Fibroblast of the conjunctiva (primary cell): ENCODE measurements at places on chromosomes 16 and 17.

- DNase-seq, result no peak
These were observed 252.8 kb upstream of the FOXF1 start for GRCh38 chr16:86257546-86257945.

- DNase-seq, result no peak
These were observed 265.5 kb upstream of the CCL2 start for GRCh38 chr17:33989361-33990148.

- DNase-seq, result no peak
These were observed 51.7 kb downstream of the ZFPM1 start for GRCh38 chr16:88504489-88505404.

GRCh38 chr17:55168958-55169687, 95.6 kb upstream of the HLF start:
- DNase-seq, result no peak

GRCh38 chr16:53341792-53342191, 92.5 kb upstream of the RBL2 start:
- no peak for DNase-seq

DNA sequence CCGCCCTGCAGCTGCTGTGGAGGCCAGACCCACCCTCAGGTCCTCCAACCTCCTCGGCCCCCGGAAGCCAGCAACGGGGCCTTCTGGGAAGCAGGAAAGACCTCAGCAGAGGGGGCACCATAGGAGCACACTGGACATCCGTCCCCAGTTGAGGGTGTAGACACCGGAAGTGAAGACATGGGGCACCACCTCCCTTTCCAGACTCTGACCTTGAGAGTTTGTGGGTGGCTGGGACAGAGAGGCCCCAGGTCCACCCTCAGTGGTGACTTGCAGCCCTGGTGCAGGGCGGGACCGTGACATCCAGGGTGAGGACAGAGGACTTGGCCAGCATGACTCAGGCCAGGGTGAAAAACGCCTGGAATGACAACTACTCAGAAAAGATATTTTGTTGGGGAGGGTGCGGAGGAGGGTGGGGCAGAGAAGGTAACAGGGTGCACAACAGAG, 19.9 kb downstream of the CEP295NL start:
- DNase-seq, result peak; percentile 91

DNA sequence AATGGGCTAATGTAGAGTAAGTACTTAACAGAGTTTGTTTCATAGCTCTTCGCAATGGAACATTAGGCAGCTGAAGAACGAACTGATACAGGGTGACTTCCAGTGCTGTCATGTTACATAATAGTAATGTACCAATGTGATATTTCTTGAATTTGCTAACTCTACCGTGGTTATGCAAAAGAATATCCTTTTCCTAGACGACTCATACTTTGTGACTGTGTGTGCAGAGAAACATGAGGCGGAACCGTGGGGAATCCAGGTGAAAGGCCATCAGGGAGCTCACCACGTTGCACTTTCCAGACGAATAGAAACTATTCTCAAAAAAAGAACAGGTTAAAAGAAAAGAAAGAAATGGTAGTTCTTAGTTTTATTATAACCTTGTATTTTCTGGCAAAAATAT, 13.2 kb downstream of the NOB1 start:
- no peak for DNase-seq

DNA sequence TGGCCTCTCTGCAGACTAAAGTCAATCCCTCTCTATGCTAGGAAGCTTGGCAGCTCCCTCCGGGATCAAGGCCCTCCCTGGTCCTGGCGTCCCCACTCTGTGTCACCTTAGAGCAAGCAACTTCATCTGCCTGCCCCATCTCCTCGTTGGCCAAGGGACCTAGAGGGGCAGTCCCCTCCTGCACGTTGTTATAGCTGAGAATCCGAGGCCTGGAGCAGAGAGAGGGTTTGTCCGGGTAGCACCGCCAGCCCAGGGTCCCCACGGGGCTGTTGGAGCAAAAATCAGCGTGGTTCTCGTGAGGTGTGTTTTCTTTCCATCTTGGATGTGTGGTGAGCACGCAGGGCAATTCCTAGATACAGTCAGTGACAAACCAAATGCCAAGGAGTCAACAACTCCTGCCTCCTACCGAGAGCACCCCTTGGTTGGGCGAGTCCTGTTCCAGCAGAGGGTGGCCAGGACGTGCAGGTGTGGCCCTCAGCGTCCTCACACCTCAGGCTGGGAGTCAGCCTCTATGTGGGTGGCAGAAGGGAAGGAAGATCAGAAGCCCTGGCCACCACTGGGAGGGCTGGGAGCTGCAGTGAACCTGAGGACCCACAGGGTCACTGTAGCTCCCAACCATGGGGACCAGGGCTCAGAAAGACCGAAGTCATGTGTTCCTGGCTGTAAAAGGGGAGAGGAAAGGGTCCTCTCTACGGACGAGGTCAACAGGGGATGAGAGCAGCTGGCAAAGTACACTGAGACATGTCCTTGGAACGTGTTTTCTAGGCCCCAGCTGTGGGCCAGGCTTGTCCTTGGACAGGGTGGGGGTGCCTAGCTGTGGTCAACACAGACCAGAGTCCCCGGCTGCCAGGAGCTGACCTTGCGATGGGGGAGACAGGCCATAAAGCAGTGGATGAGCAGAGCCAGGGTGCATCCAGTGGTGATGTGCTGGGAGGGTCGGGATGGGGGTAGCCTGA, 85.6 kb upstream of the CIBAR2 start:
- DNase-seq, result no peak

DNA sequence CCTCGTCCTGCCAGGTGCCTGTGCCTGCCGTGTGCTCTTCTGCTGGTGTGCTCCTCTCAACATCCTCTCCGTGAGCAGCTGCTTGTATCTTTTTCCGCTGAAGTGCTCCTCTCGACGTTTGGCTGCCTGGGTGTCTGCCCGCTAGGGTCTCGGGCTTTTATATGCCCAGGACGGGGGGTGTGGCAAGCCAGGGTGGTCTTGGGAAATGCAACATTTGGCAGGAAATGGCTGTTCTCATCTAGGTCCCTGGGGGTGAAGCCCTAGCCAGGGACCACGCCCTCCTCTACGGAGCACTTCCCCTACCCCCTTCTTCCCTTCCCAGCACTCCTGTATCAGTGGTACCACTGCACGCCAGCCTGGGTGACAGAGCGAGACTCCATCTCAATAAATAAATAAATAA, 49.4 kb downstream of the IQCK start:
- no peak for DNase-seq

- peak; percentile 78 for DNase-seq
These were observed 78.6 kb upstream of the ZNF469 start for GRCh38 chr16:88303890-88304819.

GRCh38 chr16:68070806-68071517, 14.2 kb upstream of the NFATC3 start:
- no peak for DNase-seq

DNA sequence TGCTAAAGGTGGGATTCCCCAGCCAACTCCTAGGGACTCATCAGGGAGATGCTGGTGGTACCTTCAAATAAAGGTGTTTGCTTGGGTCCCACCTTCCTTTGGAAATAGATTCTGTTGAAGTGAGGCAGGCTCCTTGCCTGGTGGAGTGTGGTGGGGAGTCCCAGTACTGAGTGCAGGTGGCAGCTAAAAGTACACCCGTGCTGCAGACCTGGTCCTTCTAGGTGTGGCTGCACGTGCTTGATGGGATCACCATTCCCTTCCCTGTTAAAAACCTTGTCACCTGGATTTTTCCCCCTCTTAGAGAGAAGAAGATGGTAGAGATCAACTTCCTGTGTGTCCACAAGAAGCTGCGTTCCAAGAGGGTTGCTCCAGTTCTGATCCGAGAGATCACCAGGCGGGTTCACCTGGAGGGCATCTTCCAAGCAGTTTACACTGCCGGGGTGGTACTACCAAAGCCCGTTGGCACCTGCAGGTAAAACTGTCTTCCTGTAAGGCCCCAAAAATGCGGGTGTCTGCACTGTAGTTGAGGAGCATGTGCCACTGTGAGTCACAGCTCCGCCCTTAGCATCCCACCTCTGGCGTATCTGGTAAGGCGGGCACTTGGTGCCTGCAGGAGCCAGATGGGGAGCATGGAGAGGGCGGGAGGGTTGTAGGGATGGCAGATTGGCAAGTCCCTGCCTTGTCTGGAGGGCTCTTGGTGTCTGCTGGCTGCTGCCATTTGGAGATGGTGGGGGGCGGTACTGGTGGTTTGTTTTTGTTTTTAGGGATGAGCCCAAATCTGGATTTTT, 34.0 kb downstream of the PLCD3 start:
- no peak for DNase-seq

DNA sequence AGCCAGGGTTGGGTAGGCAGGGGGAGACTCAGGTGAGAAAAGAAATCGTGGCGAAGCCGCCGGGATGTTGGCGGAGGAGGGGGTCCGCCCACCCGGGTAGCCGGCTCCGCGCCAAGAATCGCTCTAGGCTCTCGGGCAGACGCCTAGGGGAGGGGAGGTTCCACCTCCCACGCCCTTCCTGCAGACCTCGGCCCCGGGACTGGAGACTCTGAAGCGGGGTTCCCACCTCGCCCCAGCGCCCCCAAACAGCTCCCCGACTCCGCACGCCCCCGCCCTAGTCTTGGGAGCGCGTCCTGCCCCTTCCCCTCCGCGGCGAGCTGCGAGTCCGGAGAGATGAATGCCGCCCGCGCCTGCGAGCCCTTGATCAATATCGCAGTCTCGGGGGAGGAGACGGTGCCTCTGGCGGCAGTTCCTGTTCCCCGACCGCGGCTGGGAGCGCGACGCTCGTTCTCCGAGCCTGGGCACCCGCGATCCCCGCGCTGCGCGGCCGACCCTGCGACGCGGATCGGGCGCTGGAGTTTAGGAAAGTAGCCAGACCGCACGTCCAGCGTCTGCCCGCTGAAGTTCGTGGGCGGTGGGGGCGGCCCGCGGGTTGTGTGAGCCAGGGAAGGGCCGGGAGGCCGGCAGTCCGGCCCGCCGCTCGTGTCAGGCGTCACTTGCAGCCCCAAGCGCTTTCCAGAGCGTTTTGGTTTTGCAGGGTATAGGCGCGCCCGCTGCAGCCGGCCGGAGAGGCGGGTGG, 790 bp downstream of the CRHR1 start:
- DNase-seq, result no peak
